IPS-NIHi11 (cell line): ENCODE measurements at places on chromosomes 5 and 9.

DNA sequence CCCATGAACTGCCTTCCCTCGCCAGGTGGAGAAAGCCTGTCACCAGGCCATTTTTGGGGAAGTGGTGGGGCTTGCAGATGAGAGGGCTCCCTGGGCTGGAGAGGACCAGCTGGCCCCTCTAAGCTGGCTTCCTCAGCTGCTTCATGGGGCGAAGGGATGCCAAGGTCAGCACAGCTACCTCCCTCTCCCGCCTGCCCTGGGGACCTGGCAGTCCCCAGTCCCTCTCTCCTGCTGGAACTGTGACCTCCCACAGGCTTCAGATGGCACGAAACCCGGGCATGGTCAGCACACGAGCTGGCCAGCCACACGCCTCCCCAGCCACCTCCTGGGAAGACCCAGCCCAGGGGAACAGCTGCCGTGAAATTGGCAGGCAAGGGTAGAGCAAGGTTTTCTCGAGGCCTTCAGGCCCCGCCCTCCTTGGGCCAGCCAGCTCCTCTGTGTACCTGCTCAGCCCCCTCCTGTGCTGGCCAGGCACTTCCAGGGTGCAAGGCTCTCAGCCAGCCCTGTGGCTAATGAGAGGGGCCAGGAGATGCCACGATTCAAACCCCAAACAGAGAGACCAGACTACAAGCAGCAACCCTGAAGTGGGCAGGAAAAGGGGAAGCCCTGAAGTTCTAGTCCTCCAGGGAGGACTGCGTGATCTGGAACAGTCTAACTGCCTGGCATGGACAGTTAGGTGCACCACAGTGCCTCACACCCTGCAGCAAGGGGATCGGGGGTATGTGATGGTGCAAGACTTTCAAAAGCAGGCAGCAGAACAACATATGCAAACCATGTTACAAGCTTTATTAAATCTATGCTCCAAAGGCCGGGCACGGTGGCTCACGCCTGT lies 12.9 kb downstream of the PLPP7 start:
- no peak for DNase-seq

DNA sequence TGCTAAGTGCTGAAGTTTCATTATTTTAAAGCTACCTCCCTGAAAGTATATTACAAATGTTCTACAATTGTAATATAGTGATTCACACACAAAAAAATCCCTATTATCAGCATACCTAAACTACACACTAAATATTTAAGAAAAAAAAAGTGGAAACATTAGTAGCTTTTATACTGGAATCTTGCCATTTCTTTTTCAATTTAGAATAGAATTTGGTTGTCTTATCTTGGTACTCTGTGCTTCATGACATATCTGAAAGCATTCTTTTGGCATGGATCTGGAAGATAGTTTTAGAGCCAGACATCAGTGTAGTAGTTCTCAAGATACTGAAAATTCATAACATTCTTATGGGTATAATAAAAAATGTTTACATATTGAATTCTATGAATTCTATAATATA lies 35.0 kb downstream of the SLC1A3 start:
- no peak for DNase-seq

DNA sequence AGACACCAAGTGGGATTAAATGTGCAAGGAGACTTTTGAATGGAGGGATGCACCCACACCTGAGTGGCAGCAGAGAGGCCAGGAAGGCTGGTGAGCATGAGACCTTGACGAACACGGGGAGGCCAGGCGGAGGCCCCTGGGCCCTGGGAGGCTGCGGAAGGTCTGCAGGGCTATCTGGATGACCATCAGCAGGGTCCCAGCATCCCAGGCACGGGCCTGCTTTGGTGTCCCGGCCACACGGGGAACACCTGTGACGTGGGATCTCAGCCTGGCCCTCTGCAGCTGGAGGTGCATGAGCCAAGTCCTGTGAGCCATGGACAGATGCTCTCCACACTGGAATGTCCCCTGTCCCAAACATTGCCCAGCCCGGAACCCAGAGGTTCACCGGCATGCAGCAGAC lies 174.0 kb upstream of the FOXD4L5 start:
- no peak for DNase-seq

DNA sequence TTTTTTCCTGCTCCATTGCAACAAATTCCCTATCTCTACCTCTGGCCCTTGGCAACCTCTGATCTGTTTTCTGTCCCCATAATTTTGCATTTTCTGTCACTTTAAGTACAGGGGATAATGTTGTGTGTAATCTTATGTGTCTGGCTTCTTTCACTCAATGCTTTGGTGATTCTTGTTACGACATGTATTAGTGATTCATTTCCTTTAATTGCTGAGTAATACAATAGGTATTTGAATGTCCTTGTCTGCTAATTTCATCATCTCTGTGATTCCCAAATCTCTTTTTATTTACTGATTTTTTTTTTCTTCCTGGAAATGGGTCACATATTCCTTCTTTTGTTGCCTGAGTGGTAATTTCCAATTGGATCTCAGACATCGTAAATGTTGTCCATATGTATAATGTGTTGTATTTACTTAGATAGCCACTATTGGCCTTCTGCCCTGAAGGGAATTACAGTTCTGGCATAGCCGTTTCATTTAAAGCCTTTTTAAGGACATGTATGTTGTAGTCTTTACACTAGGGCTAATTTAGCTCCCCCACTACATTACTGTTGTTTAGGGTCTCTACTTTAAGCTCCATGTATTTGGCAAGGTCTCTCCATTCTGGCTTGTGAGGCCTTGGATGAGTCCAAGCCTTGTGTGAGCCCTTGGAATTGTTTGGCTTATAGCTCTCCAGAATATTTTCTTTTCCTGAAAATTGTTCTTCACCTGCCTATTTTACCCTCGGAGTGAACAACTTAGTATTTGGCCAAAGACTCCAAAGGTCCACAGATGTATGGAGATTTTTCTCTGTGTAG lies 683.8 kb downstream of the LRRC70 start:
- DNase-seq = no peak

- DNase-seq = no peak
Observed at GRCh38 chr5:35741971-35742370, 114.7 kb upstream of the IL7R start.

GRCh38 chr9:117952581-117952980 lies 248.4 kb downstream of the TLR4 start:
- no peak for DNase-seq

DNA sequence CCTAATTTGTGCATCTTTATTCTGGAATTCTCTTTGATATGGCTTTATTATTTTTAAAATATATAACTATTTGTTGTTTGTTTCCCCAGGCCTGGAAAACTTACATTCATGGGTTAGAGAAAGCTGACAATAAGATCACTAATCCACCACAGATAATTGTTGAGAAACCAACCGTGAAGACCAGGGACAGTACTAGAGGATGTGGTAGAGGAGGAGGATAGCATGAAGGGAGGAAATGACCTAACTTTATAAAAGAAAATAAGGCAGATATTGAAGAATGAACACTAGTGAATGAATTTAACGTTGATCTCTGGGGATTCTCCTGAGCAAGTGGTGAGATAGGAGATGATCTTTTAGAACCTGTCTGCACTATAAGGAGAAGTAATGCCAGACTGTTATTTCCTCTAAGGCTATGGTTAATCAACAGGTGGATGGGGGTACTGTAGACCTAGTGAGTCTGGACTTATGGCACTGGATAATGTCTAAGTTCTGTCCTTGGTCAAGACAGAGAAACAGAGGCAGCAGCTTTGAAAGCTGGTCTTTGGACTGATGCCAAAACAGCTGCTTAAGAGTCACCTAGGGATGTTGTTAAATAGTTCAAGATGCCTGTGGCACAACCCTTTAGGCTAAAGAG lies 52.4 kb downstream of the NREP start:
- no peak for DNase-seq
